ENCODE measurements at places on chromosomes 1 and 21.
A peak's percentile ranks its signal among the peaks of the same experiment; 100 is the strongest.

DNA sequence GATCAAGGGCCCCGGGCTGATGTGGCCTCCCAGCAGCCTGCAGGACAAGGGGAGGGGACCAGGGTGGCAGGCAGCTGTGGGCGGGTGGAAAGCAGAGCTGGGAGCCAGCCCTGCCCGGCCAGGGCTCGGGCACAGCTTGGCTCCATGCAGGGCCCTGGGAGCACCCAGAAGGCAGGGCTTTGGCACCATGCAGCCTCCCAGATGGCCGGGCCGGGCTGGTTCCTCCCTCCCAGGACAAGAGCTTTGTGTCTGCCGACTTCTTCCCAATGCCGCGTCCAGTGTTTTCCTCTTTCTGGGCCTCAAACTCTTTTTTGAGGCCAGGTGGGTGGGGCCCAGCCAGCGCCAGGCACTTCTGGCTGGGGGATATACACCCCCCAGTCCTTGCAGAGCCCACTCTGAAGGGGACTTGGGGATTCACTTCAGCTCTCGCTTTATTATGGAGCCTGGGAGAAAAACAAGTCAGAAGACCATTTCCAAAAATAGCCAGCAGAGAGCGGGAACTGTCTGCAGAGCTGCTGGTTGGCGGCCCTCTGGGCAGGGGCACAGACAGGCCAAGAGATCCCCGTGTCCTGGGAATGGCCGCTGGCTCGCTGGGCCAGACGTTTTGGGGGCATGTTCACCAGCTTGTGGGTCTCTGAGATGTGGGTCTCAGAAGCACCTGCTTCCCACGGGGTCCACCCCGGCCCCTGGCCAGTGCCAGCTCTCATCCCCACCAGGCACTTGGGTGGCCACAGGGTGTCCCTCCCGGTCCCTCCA, 103.8 kb upstream of the ARHGEF16 start:
- DNase-seq: no peak

GRCh38 chr1:27233667-27234048, 774 bp upstream of the WDTC1 start:
- DNase-seq: no peak

DNA sequence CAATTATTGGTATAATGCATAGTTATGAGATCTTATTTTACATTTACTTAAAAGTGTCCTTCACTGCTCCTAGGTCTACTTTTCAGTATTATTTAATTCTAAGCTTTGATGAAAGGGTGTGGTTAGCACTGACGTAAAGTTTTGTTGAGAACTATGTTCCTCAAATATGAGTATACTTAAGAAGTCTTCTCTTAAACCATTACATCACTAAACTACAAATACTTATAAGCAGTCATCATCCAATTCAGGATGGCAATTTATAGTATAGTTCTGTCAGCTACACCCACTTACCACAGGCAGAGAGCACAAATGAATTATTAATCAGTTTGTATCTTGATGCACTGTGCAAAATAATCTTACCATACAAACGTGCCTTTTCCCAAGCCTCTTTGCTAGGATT, 27.0 kb downstream of the TRMT1L start:
- no peak for DNase-seq

DNA sequence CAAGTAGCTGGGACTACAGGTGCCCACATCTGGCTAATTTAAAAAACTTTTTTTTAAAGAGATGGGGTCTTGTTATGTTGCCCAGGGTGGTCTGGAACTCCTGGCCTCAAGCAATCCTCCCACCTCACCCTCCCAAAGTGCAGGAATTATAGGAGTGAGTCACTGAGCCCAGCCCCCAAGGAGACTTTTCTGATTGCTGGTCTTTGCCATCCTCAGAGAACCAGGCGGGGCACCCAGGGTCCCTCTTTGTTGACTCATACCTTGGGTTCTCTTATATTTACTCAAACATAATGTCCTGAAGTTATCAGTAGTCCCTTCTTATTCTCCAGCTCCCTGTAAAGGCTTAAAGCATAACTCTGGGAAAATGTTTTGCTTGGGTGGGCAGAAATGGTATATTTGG, 51.1 kb downstream of the KIF26B start:
- DNase-seq: no peak

DNA sequence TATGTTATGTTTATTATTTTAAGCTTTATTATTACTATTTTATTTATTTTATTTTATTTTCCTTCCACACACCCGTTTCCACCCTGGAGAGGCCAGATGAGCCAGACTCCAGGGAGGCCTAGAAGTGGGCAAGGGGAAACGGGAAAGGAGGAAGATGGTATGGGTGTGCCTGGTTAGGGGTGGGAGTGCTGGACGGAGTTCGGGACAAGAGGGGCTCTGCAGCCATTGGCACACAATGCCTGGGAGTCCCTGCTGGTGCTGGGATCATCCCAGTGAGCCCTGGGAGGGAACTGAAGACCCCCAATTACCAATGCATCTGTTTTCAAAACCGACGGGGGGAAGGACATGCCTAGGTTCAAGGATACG, 468 bp upstream of the MX1 start:
- no peak for DNase-seq

DNA sequence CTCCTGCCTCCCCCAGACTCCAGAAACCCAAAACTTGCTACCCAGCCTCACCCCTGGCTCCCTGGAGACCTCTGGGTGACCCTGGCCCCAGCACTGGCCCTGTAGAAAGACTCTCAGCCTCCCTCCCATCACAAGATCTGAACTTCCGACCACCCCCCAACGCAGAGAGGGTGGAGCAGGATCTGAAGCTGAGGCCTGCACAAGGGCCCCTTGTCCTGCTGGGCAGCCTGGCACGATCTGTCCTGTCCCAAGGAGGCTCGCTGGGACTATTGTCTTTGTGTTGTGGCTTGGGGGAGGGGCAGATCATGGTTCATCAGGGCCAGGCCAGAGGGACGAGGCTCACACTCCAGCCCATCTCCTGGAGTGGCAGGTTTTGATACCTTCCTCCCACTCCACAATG, 20.0 kb downstream of the PHLDA3 start:
- no peak for DNase-seq

DNA sequence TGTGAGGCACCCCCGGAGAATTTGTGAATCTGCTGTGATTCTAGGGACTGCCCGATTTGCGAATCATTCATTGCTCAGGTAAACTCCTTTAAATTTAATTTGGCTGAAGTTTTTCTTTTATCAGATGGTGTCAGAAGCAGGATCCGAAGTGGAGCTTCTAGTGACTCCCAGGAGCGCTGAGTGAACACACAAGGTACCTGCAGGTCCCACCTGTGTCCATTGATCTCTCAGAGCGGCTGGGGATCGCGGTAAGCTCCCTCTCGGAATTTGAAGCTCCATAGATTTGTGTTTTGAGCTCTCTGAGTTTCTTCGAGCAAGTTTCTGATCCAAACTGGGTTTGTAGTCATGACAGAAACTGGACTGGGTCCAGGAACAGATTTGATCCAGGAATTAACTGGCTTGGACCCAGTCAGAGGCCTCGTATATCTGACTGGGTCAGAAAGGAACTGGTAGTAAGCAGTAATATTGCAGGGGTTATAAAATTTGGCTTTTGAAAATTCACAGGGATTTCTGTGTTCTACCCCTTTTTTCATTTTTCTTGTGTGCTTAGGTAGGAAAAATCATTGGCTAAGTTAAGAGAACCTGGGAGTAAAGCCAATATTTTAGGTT, 56.2 kb upstream of the EDEM3 start:
- DNase-seq: no peak

GRCh38 chr1:223340637-223341036, 23.3 kb downstream of the SUSD4 start:
- DNase-seq: no peak

DNA sequence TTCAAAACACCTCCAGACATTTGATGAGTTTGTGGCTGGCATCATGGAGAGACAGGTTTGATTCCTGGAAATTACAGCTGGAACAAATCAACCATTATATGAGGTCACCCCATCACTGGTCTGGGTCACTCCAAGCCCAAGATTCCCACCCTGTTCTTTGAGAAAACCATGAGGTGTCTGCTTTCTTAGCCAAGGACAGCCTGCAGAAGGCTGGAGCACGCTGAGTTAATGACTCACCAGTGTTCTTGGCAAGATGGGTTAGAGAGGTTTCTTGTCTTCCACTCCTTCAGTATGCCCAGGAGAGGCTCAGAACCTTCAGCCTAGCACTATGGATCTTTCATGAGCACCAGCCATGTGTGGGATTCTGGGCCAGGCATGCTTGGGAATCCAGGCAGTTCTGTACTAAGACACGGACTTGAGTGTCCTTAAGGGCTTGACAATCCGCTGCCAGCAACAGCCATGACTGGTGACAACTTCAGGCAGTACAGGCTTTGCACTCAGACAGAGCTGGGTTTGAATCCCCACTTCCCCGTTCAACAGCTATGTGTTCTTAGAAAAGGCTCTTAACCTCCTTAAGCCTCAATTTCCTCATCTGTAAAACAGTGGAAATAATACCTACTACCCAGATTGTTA, 43.9 kb downstream of the GRHL3 start:
- DNase-seq: no peak

DNA sequence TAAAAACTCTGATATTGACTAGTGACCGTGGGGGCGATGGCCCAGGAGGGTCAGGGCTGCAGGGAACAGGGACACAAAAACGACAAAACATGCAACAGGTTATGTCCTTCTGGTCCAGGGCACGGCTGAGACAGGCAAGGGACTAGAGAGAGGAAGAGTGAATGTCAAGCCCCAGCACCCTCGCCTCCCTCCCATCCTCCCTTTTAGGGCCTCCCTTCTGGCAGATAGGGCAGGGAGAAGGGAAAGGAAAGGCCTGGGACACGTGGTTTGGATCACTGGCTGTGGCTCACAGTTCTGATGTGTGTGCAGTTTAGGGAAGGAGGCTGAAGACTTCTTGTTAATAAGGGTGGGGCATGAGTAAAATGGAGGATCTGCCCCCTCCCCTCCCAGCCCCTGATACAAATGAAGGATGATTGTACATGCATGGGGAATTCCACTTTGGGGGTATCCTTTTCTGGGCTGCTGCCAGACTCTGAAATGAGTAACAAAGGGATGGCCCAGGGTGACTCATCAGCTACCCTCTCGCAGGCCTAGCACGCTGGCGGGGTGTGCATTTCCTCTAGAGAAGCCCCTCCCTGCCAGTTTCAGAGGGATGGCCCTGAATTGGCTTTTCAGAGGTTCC, 14.2 kb downstream of the CAPN2 start:
- no peak for DNase-seq

GRCh38 chr1:153251988-153252387, 7.5 kb upstream of the LORICRIN start:
- no peak for DNase-seq

- DNase-seq: no peak
Measured at GRCh38 chr1:179976970-179977651, 22.5 kb downstream of the CEP350 start.

- no peak for DNase-seq
Measured at GRCh38 chr1:109501644-109502363, 7.7 kb downstream of the AMIGO1 start.

- no peak for DNase-seq
Measured at GRCh38 chr1:243996223-243996622, 54.9 kb upstream of the ZBTB18 start.

- DNase-seq: no peak
Measured at GRCh38 chr1:55382806-55383305, 167.7 kb upstream of the USP24 start.

GRCh38 chr1:38834937-38835827, 24.4 kb downstream of the RRAGC start:
- DNase-seq: peak; percentile 87

DNA sequence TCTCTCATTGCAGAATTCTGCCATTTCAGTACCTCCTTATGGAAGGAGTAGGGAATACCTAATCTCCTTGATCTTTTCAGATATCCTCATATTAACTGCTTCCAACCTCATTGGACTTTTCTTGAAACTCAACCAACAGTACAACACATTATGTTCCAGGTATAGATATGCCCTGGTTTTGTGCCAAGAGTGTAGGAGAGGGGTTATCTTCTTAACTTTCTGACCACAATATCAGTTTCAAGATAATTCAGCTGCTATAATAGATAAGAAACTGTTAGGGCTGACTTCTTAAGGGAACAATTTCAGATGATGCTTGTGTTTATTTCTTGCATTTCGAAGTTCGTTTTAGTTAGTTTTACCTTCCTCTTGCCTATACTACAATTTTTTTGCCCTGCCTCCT, 2.1 kb upstream of the LPGAT1 start:
- no peak for DNase-seq

Measured in HL-60 (cell line).